AG04450 (cell line): ENCODE measurements at places on chromosomes 7 and 10.

DNA sequence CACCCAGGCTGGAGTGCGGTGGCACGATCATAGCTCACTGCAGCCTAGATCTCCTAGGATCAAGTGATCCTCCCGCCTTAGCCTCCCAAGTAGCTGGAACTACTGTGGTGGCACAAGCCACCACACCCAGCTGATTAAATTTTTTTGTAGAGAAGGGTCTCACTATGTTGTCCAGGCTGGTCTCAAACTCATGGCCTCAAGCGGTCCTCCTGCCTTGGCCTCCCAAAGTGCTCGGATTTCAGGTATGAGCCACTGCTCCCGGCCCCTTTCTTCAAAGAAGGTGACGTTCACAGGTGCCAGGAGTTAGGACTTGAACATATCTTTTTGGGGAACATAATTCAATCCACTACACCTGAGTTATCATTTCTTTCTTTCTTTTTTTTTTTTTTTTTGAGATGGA lies 2.9 kb upstream of the TTYH3 start:
- DNase-seq = no peak

DNA sequence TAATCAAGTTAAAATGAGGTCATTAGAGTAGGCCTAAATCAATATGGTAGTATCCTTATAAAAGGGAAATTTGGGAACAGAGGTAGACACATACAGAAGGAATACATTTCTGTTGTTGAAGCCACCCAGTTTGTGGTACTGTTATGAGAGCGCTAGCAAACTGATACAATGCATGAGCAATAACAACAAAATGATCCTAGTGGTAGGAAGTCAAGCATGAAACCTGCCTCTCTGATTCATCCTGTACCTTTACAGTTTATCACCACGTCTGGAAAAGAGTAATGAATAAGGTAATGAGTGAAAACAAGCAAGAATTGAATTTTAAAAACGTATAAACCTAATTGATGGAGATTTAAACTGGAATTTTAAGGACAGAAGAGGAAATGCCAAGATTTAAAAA lies 217.2 kb downstream of the PCLO start:
- no peak for DNase-seq

GRCh38 chr7:116499168-116500077 lies at the start of gene CAV2:
Gene CAV2 (plus strand): TSS chr7:116499738. CDS start chr7:116499782, 44 bp downstream.
- no peak for DNase-seq

DNA sequence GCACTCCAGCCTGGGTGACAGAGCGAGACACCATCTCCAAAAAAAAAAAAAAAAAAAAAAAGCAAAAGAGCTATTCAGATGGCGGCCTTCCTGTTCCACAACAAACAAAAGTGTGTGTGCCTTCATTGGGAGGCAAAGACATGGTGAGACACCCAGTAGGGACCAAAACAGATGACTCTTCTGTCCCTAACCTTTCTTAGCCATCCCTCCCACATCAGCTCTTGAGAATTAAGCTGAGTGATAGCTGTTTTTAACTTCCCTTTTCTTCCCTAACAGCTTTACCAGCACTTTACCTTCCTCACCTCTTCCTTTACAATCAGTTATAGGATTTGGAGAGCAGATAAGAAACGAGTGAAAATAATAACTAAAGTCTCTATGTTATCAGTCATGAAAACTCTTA lies 48.2 kb downstream of the ARMH3 start:
- no peak for DNase-seq

- DNase-seq = no peak
Measured at GRCh38 chr10:37675449-37675848, 182.0 kb downstream of the ZNF248 start.

- no peak for DNase-seq
Measured at GRCh38 chr10:116738339-116738738, 4.0 kb downstream of the HSPA12A start.

DNA sequence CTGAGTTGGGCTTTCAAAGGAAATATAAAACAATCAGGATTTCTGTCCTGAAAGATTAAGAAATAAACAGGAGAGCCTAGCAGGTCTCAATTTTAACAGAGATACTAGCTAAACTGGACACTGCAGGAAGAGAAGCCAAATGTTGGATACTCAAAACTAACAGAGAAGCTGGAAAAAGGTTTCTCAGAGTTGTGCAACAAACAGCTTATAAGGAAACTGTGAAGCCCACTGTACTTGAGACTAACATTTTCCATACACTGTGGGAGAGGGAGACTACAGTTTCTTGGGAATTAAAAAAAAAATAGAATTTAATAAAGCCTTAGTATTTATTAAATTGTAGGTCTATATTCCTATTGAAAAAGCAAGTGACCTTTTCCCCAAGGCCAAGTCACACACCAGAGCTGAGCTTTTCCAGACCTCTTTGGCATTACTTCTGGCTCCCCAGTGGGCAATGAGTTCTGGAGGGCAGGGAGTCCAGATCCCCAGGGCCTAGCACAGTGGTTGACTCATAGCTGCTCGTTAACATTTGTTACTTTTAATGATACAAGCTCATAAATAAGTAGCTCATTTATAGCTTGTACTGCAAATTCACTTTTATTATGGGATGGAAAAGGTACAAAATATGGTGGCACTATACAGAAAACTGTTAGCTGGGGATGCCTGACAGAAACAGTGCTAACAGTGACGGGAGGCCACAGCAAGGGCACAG lies 68.3 kb downstream of the MINDY3 start:
- no peak for DNase-seq

- DNase-seq = no peak
Measured at GRCh38 chr7:20352573-20353306, 22.0 kb downstream of the ITGB8 start.

DNA sequence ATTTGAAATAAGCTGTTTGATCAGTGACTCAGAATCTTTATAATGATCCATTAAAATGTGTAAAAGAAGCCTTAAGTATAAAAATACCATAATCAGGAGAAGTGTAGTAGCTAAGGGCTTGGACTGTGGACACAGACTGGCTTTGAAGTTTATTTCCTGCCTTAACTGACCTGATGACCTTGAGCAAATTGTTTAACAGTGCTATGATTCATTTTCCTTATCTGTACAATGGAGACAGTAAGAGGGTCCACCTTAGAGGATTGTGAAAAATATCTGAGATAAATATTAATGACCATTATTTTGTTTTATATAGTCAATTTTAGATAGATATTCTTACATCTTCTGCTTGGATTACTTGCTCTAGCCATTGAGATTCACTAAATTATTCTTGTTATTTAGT lies 13.3 kb upstream of the RPA3 start:
- DNase-seq = no peak

DNA sequence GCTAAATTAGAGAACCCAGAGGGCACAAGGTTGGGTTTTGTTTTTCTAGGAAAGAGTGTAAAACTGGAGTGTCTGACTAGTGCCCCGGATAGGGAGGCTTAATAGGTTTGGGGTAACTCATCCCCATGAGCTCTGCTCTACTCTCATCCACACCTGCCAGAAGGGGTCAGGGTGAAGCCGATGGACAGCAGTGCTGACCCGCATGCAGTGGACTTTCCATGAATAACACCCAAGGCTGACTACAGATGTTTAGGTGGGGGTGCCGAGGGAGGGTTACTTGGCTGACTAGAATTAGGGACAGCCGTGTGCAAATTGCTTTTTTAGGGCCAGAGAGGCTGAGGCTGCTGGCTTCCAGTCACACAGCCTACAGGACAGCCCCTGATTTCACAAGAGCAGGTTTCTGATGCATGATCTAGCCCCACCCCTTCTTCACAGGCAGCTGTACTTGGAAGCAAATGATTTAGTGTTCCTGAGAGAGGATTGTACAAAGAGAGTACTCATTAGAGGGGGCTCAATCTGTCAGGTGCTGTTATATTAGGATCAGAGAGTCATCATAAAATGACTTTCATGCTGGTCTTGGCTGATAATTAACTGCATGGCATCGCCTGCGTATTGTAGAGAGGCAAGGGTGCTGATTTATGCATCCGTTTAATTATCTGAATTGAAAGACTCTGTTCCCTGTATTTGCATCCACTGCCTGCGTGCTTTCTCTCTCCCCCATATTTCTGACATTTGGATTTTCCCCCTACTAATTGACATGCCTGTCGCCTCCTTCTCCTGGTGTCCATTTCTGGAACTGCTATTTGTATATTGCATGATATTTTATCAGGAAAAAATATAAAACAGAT lies 9.5 kb downstream of the INHBA start:
- no peak for DNase-seq

- no peak for DNase-seq
Measured at GRCh38 chr7:71752171-71752935, 620.4 kb downstream of the GALNT17 start.

GRCh38 chr7:137980308-137980707 lies 21.6 kb downstream of the CREB3L2 start:
- DNase-seq = no peak

DNA sequence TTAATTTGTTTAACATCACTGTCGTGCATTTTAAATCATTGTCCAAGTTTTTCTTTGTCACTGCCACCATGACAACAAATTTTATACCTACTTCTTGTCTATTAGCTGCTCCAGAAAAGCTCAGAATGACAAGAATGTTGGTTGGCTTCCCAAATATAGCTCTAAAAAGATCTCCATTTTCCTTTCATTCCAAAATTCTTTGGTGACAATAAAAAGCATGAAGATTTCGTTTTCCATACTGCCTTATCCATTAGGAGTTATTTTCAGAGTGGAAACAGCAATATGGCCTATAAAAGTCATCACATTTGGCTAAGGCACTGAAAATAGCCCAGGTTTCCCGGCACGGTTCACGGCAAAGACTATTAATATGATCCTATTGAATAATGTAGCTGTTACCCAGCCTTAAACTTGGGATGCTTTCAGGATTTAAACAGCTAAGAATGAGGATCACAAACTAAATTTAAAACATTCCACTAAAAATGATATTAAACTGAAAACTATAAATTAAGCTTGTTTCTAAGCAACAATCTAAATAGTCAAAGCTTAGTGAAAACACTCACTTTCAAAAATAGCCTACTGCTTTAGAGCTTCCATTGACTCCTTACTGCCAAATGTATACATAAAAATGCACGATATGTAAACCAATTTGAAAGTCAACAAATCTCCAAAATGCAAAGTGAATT lies 2.7 kb downstream of the CTTNBP2 start:
- DNase-seq = no peak

GRCh38 chr10:34789966-34790506 lies 25.1 kb downstream of the PARD3 start:
- no peak for DNase-seq

GRCh38 chr10:118403967-118404366 lies 61.8 kb upstream of the FAM204A start:
- no peak for DNase-seq

GRCh38 chr7:96414931-96415292 lies 93.0 kb upstream of the SLC25A13 start:
- no peak for DNase-seq

DNA sequence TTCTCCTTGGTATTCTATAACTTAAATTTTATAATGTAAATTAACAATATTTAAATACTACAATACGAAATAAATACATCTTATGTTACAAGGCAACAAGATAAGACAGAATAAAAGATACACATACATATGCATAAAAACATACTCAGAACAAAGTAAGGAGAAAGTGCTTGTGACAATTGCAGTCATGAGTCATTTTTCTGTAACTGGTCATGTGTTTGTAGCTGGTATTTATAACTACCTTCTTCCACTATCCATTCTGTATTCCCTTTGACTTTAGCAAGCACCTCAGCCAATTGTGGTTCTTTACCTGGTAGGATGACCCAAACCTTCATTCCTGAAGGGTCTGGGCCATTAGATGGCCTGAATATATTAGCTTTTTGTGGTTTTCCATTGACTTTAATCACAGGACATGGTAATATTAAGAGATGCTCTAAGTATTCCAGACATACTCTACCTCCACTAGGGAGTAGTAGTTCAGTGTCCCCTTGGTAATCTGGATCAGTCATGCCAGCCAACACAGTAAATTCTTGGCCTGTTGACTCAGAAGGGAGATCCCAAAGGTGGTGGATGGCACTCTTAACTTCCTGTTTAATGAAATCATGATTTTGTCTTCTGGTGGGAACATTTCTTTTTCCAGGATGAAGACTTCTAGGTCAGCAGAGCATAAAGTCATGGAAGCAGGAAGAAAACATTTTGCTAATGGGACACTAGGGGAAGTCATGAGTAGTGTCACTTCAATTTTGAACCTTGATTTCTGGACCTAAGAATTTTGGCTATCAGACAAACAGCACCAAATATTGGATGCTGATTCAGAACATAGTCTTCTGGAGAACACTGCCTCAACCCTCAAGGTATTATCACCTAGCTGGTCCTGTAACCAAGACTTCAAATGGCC lies 733.7 kb upstream of the IGFBP3 start:
- no peak for DNase-seq

DNA sequence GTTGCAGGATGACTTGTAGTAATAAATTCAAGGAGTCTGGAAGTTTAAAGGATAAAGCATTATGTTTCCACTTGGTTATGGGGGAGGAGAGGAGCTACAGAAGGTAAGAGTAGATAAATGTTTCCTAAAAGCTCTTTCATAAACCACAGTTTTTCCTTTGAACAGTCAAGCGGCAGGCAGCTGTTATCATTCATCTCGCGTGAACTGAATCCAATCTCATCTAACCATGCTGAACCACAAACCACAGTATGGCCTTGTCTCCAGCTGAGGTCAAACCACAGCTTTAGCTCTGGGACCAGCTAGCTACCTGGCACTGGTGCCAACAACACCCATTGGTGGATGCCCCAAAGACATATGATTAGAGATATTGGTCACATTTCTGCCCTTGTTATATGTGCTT lies 63.3 kb downstream of the NOC3L start:
- DNase-seq = no peak

DNA sequence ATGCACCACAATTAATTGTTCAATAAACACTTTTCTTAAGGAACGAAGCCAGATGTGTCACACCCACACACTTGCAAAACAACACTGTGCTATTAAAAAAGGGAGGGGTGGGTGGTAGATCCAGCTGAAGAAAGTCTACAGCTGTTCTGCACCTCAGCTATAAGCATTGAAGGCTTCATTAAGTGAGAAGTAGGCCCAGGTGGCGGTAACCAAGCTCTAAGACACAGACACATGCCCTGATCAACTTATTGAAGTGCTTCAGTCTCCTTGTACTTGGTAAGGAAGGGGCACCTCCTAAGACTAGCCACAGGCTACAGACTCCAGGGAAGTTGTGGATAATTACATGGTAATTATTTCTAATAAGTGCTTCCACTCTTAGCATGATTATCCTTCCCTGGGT lies 4.5 kb upstream of the CPVL start:
- DNase-seq = no peak

DNA sequence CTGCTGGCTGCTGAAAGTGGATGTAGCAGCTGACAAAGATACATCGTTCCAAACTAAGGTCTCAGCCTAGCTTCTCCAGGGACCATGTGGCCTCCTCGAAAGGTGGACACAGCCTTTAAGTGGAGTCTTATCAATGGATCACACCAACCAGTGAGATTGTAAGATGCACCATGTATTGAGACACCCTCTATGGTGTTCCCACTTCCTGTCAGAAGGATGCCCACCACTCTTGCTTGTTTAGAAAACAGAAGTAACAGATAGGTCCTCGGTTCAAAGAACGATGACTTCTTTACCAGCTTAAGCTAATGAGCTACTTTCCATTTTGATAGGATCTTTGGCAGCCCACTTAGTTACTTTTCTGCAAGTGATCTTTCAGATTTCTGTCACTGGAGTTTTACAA lies 34.3 kb downstream of the SLC25A13 start:
- DNase-seq = no peak

- no peak for DNase-seq
Measured at GRCh38 chr10:77560471-77560870, 77.1 kb downstream of the KCNMA1 start.
